NCI-H226 (cell line): ENCODE measurements at places on chromosomes 12 and 14.

- DNase-seq: peak; percentile 74
These were observed at the start of gene SBNO1 for GRCh38 chr12:123364532-123365024. TSS of gene SBNO1 (minus strand) at chr12:123364847. CDS start at chr12:123350441, 14,406 bp downstream.

DNA sequence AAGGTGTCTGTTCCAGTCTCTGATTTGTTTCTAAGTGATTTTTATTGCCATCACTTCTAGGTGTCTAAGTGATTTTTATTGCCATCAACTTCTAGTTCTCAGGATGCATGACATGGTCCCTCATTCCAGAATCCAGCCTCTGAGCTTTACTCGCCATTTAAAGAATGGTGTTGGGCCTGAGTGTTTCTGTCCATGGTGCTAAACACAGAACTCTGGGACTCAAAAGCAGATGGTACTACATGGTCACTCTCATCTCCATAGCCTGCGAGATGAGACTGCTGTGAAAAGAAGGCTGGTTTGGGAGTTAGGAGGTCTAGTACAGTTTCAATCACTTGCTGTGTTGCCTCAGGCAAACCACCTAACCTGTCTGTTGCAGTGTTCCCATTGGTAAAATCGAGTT lies 276.6 kb downstream of the NRXN3 start:
- no peak for DNase-seq

DNA sequence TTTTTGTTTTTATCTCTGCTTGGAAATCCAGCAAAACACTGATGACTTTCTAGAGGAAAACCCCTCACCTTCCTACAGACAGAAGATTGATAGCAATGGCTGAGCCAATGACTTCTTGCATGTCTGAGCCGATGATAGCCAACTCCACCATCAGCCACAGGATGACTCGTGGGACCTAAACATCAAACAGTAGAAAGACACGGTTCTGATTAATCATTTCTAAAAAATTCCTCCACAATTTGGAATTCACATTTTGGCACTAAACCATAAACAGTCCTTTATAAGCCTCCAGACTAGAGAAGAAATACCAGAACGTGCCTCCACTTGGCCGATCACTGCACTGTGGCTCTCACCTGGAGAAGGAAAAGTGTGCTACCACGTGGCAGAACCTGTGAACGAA lies 25.9 kb downstream of the SLC11A2 start:
- peak; percentile 75 for DNase-seq

DNA sequence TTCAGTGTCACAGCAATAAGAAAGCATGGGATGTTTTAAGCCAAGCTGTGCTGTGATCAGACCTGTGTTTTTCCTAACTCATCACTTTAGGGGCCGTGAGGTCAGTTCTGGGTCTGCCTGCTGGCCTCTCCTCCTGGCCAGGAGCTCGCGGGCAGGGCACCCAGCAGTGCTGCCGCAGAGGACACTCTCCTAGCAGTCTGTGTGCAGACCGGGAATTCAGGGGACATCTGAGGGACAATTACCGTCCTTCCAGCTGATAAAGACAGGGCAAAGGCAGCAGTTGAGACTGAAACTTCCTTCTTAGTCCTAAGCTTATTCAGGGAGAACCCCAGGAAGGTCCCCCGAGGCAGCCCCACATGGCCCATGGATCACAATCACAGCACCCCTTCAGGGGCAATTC lies 89.6 kb downstream of the CHGA start:
- no peak for DNase-seq

DNA sequence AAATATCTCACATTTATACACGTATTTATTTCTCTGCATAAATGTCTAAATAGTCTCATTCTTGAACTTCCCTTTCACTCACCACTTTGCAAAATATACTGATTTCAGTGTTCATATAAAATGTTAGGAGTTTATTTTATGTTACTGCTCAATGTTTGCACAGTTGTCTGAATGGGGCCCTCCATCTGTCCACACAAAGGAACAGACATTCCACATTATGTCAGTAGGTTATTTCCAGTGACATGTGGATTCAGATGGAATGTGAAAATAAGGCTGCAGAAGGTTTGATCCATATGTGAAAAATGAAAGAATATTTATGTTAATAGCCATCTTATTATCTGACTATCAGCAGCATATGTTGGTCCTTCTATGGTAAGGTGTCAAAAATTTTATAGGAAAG lies 994.4 kb upstream of the SEL1L start:
- no peak for DNase-seq

- peak; percentile 40 for DNase-seq
These were observed 1.5 kb downstream of the IRF2BPL start for GRCh38 chr14:77026930-77027537.

DNA sequence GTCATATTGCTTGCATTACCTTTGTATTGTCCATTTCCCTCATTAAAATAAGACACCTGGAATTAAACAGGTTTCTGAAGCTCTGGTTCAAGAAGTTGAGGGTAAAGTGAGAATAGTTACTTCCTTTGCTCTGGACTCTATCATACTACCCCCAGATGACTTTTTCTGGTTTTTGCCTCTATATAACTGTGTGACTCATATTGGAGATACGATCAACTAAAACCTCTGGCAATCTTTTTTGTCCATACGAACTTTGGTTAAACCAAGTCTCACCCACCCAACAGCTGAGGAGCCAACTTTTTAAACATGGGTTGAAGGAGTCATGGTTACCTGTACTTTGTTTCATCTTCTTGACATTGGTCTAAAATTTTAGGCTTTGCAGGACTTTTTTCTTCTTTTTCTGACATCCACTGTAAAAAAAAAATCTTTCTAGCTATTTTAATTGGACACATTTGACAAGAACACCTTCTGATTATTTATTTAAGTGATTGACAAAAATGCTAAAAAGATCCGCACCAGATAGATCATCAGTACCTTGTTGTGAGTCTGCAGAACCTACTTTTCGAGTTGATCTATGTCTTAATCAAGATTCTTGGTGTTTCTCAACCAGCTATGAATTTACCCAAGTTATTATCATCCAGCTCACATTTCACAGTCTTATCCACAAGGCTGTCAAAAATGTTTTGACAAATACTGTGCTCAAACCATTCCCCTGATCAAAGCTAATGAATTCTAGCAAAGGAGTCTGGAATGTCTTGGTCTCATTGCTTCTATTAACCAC lies 166.0 kb downstream of the IPO8 start:
- no peak for DNase-seq

DNA sequence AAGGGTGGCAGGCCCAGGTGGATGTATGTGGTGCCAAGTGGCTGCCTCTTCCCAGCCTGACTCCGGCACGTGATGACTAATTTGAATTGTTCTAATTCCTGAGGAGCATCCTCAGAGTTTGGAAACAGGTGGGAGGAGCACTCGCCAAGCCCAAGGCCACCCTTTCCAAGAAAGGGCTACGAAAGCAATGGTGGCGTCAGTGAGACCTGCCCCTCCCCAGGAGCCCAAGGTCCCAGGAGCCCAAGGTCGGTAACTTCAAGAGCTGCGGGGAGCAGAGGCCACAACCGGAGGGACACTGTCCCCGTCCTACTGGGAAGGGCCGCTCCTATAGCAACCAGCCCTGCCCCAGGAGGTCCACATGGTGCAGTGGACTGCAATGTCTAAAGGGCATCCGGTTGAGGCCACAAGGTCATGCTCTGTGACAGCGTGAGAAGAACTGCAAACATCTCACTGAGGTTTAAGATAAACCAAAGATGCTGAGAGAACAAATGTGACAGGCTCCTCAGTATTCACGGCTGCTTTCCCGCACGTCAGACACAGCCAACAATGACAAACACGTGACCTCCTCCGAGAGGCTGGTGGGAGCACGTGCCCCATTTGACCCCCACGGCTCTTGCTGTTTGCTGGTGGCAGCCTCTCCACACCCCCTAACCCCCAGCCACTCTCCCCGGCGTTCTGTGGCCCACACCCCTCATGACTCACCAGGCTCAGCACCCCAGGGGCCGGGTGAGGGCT lies 79.6 kb downstream of the ITPK1 start:
- peak; percentile 91 for DNase-seq

DNA sequence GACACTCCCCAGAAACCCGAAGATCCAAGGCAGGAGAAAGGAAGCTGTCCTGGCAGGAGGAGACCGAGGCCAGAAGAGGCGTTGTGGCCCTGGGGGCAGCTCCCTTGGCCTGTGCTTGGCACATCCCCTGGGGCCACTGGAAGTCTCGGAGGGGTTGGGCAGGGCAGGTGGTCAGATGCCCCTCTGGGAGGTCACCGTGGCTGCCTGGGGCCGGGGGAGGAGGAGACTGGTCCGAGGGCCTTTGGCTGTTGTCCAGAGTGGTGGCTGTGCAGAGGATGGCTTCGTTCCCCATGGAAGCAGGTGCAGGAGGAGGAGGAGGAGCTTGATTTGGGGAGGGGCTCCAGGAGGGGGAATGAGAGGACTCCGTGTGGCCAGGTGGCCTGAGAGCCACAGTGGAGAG lies 3.3 kb upstream of the NUDT14 start:
- no peak for DNase-seq

DNA sequence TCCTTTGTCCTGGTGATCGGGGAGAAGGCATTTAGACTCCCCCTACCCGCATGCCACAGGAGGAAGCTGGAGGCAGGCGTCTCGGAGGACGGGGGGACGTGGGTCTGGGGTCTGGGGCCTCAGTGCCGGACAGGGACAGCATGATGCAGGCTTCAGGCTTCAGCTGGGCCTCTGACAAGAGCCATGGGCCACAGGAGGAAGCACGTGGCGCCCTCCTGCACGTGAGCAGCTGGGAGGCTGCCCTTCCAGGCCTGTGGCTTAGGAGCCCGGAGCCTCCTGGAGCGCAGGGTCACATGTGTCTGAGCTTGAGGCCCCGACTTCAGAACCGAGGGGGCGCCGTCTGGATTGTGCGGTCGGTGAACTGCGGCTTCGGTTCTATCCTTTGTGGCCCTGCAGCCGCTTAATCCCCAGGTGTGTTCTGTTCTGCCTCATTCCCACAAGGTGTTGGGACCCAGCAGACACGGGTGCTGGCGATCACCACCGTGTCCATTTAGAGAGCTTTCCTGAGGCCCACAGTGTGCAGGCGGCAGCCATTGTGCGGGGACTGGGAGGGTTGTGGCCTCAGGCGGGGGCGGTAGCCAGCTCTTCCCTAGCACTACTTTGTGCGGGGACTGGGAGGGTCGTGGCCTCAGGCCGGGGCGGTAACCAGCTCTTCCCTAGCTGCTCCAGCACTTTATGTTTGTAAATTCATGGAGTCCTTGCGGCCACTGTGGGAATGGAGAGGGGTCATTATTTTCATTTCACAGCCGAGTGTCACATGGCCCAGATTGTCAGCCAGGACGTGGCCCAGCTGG lies 150.2 kb downstream of the ADGRD1 start:
- DNase-seq: no peak
